ENCODE measurements at places on chromosomes 11 and 22. TPM values are rescaled to one million over a fixed set of nuclear protein-coding genes. Genes with fewer than 3 reads are reported as not detected.

GRCh38 chr11:73376803-73377629 is 817 bp downstream of the RELT start:
- H3K4me1 ChIP-seq: peaks cover 23% of the 10 kb centered on the region
- no peak for DNase-seq
- H3K4me3 ChIP-seq: peak overlapping the region; percentile 87
- H3K27me3 ChIP-seq: no peaks in the 10 kb centered on the region

DNA sequence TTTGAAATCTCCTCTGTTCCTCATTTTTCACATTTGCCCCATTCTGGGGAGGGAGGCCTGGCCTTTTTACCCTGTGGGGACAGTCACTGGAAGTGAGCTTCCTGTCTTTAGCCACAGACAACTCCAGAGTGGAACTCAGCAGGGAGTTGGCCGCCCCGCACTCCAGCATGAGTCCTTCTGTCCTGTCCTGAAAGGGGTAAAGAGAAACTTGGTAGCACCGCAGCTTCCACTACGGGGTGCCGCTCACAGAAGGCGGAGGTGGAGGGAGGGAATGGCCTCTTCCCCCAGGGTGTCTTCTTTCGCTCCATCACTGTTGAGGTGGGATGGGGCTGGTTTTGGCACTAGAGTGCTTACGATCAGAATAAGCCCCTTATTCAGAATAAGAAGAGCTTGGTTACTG is 132.2 kb downstream of the ST3GAL4 start:
- H3K4me3 ChIP-seq: no peak overlapping the region
- peaks cover 1% of the 10 kb centered on the region for H3K27me3 ChIP-seq
- no peak for DNase-seq

DNA sequence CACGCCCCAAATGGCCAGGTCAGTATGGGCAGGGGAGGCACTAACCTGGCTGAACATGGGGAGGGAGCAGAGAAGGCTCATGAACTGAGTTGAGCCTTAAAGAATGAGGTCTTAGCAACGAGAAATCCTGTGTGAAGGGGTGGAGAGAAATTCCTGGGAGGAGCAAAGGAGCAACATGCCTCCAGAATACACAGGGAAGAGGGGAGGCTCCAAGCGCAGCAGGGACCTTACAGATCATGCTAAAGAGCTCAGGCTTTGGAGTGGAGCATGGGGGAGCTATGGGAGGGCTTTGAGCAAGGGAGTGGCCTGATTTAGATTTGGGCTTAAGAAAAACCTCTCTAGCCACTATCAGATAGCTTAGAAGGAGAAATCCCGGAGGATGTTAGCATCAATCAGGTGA is 88.1 kb downstream of the MN1 start:
- H3K36me3 ChIP-seq: no peaks in the 10 kb centered on the region
- peaks cover 26% of the 10 kb centered on the region for H3K4me1 ChIP-seq
- no peak for DNase-seq
- H3K27ac ChIP-seq: no peak overlapping the region
- H3K27me3 ChIP-seq: no peaks in the 10 kb centered on the region

- no peak for DNase-seq
- no peaks in the 10 kb centered on the region for H3K36me3 ChIP-seq
- H3K4me3 ChIP-seq: no peak overlapping the region
These were observed 17.4 kb upstream of the PANX1 start for GRCh38 chr11:94111241-94111640.

GRCh38 chr22:30400159-30400558 is 3.3 kb downstream of the SEC14L2 start:
- H3K36me3 ChIP-seq: peaks cover 2% of the 10 kb centered on the region
- peaks cover 36% of the 10 kb centered on the region for H3K4me1 ChIP-seq
- H3K27me3 ChIP-seq: no peaks in the 10 kb centered on the region
- DNase-seq: no peak
- no peak overlapping the region for H3K4me3 ChIP-seq
- H3K27ac ChIP-seq: no peak overlapping the region

- peak overlapping the region; percentile 54 for H3K4me3 ChIP-seq
- H3K4me1 ChIP-seq: peaks cover 78% of the 10 kb centered on the region
- H3K27me3 ChIP-seq: no peaks in the 10 kb centered on the region
- peak overlapping the region; percentile 90 for H3K27ac ChIP-seq
- peaks cover 6% of the 10 kb centered on the region for H3K36me3 ChIP-seq
- peak; percentile 59 for DNase-seq
These were observed 5.0 kb downstream of the PHLDB1 start for GRCh38 chr11:118612378-118612777.

DNA sequence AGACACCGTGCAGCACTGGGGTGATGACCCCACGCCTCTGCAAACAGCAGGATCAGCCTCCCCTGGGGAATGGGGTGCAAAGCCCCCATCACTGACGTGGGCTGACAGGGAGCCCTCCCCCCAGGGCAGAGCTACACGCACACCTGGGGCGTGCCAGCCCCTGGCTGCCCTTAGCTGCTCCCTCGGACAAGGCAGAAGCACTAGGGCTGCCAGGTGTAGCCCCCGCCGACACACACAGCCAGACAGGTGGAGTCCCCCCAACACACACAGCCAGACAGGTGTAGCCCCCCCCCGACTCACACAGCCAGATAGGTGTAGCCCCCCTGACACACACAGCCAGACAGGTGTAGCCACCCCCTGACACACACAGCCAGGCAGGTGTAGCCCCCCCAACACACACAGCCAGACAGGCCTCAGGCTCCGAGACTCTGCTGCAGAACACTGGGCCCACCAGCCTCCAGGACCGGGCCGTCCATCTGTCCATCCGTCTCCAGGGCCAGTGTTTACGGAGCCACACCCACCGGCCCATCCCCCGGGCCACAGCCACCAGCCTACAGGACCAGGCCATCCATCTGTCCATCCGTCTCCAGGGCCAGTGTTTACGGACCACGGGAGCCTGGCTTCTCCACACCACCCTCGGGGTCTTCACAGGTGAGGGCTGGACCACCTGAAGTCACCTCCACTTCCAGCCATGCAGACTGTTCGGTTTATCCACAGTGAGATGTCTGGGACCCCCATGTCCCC is 3.5 kb downstream of the ANO9 start:
- H3K27me3 ChIP-seq: no peaks in the 10 kb centered on the region
- no peak overlapping the region for H3K4me3 ChIP-seq
- H3K4me1 ChIP-seq: no peaks in the 10 kb centered on the region
- no peaks in the 10 kb centered on the region for H3K36me3 ChIP-seq
- DNase-seq: no peak

The VWA5A gene
- 2.7 TPM for total RNA-seq

DNA sequence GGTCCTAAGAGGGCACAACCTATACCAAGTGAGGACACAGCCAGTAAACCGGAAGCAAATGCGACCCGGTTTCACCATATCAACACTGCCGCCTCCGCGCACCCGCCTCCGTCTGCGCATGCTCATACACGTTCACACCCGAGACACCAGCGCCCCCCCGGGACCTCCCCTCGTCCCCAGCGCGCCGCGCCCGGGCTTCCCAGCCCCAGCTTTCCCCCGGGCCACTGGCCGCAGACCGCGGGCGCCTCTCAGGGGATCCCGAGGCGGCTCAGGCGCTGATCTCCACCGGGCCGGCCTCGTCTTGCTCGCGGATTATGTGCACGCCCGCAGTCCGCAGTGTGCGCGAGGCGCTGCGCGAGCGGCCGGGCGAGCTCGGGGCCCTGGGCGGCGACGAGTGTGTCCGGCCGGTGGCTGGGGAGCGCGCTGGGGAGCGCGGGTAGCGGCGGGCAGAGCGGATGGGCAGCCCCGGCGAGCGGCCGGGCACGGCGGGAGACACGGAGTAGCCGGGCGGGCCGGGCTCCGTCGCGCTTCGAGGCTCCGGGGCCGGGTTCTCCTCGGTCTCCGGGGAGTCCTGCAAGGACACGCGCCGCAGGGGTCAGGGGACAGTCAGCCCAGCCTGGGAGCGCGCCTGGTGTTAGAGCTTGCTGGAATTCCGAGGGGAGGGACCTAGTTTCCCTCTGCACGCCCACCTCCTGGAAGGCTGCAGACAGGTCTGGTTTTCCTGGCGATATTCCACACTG is 2.0 kb downstream of the HEPN1 start:
- peak overlapping the region; percentile 50 for H3K27ac ChIP-seq
- DNase-seq: no peak
- H3K4me3 ChIP-seq: peak overlapping the region; percentile 66

GRCh38 chr11:123174196-123175183 is 20.6 kb downstream of the CLMP start:
- no peak for DNase-seq
- H3K27me3 ChIP-seq: peaks cover 1% of the 10 kb centered on the region
- peaks cover 38% of the 10 kb centered on the region for H3K4me1 ChIP-seq
- H3K36me3 ChIP-seq: no peaks in the 10 kb centered on the region
- H3K4me3 ChIP-seq: no peak overlapping the region

The BEST1 gene
- 1.3 TPM for total RNA-seq

DNA sequence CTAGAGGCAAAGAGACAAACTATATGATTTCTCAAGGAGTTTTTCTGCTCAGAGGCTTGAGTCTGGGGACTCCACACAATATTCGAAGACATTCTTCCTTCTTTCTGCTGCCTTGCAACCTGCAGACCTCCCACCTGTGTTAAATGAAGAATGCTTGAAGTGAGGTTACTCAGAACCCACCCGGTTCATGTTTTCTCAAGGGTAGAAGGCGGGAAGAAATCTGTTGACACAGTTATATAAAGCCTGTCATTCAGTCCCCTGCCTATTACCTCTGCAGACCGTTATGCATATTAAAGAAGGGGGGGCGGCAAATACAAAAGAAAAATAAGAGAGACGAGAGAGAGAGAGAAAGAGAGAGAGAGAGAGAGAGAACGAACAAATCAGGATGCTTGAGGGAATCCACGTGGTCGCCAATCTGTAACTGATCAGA is 2.2 kb upstream of the KMT2A start:
- H3K36me3 ChIP-seq: no peaks in the 10 kb centered on the region
- H3K4me3 ChIP-seq: peak overlapping the region; percentile 93
- no peak for DNase-seq
- no peaks in the 10 kb centered on the region for H3K27me3 ChIP-seq

GRCh38 chr22:49436056-49436455 is 391.6 kb downstream of the BRD1 start:
- no peaks in the 10 kb centered on the region for H3K36me3 ChIP-seq
- H3K27ac ChIP-seq: no peak overlapping the region
- peaks cover 9% of the 10 kb centered on the region for H3K27me3 ChIP-seq
- H3K4me1 ChIP-seq: no peaks in the 10 kb centered on the region

The CD3G gene
- total RNA-seq: not detected

- no peak overlapping the region for H3K4me3 ChIP-seq
- peak; percentile 46 for DNase-seq
- peaks cover 9% of the 10 kb centered on the region for H3K4me1 ChIP-seq
- H3K36me3 ChIP-seq: no peaks in the 10 kb centered on the region
- peaks cover 29% of the 10 kb centered on the region for H3K27me3 ChIP-seq
- no peak overlapping the region for H3K27ac ChIP-seq
These were observed 45.4 kb downstream of the GGTLC2 start for GRCh38 chr22:22689621-22690345.

DNA sequence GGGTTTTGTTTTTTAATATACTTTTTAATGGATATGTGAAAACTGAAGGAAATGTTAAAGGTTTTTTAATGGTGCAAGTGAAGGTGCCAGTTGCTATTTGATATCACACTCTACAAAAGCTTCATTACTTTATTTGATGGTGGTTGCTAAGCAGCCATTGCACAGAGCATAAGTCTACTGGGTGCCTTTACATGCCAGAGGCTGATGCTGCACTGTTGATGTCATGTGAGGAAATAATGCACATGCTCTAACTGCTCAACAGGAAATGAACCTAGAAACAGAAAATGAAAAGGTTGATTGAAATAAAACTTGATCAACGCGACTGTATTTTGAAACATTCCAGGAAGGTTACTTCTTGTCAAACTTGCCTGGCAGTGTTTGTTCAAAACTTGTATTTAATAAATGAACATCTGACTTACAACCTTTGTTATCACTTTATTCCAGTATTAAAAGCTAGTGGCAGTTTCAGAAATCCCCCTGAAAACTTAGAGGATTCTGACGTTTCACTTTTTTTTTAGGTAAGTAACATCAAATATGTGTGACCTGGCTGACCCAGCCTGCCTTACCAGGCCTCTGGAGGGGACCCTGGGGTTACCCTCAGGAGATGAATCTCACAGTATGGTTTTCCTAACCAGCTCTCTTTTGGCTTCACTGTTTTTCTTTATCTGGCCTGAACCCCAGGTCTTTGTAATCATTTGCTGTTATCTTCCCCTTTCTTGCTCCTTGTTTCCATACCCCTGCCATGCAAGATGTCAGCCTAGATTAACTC is 2.4 kb upstream of the ATP5MG start:
- no peaks in the 10 kb centered on the region for H3K27me3 ChIP-seq
- H3K4me1 ChIP-seq: peaks cover 20% of the 10 kb centered on the region
- no peak overlapping the region for H3K4me3 ChIP-seq
- no peak for DNase-seq
- peaks cover 6% of the 10 kb centered on the region for H3K36me3 ChIP-seq
- H3K27ac ChIP-seq: no peak overlapping the region

The ZNHIT2 gene
- 7.9 TPM for total RNA-seq

The PLAAT5 gene
- 0.10 TPM for total RNA-seq

GRCh38 chr22:48782326-48782725 is 1045.3 kb downstream of the BRD1 start:
- no peak for DNase-seq
- H3K4me3 ChIP-seq: no peak overlapping the region
- H3K36me3 ChIP-seq: no peaks in the 10 kb centered on the region

The MS4A12 gene
- not detected for total RNA-seq

The CSF2RB gene
- total RNA-seq: 0.08 TPM

DNA sequence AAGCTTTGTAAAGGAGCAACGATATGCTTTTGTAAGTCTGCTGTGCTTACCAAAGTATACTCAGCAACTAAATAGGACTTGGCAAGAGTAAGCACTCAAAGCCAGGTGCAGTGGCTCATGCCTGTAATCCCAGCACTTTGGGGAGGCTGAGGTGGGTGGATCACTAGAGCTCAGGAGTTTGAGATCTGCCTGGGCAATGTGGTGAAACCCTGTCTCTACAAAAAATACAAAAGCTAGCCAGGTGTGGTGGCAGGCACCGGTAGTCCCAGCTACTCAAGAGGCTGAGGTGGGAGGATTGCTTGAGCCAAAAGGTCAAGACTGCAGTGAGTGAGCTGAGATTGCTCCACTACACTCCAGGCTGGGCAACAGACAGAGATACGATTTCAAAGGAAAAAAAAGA is 67.5 kb downstream of the PAK1 start:
- no peaks in the 10 kb centered on the region for H3K36me3 ChIP-seq
- peaks cover 34% of the 10 kb centered on the region for H3K4me1 ChIP-seq
- H3K27ac ChIP-seq: no peak overlapping the region
- H3K4me3 ChIP-seq: no peak overlapping the region
